ENCODE measurements at places on chromosomes 2 and 18. TPM values are rescaled to one million over a fixed set of nuclear protein-coding genes. Genes with fewer than 3 reads are reported as not detected.
A peak's percentile ranks its signal among the peaks of the same experiment; 100 is the strongest.

Gene PIK3C3
- total RNA-seq, result 78.0 TPM

Gene GPBAR1
- 1.2 TPM for total RNA-seq

Gene CYP27C1
- not detected for total RNA-seq

GRCh38 chr18:56199580-56200330 is 438.6 kb downstream of the TXNL1 start:
- DNase-seq, result no peak

- peak; percentile 20 for DNase-seq
These were observed 110.5 kb downstream of the TCF4 start for GRCh38 chr18:55477499-55477859.

Gene RELCH
- total RNA-seq, result 57.2 TPM

- DNase-seq, result no peak
These were observed 20.4 kb downstream of the RBM43 start for GRCh38 chr2:151241224-151241623.

- DNase-seq, result no peak
These were observed 250.3 kb downstream of the TTC32 start for GRCh38 chr2:19651466-19651865.

Gene ERICH2
- not detected for total RNA-seq

GRCh38 chr2:111022633-111023032 is 98.1 kb upstream of the BCL2L11 start:
- no peak for DNase-seq

- DNase-seq, result no peak
These were observed 25.3 kb downstream of the MROH2A start for GRCh38 chr2:233803292-233803911.

Gene REG1B
- not detected for total RNA-seq

DNA sequence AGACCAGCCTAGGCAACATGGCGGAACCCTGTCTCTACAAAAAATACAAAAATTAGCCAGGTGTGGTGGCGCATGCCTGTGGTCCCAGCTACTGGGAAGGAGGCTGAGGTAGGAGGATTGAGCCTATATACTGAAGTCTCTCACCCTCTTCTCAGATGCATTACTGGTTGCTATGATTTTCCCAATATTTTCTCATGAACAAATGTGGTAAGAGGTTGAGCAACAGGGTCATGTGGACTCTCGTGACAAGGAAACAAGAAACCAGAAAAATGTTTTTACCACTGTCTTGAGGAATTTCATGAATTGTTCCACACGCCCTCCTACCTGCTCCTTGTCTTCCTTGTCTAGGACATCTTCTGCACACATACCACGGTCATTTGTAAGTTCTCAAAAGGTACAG is 12.4 kb downstream of the LMAN2L start:
- DNase-seq, result no peak

Gene HOXD12
- not detected for total RNA-seq

Gene DNER
- total RNA-seq, result not detected

DNA sequence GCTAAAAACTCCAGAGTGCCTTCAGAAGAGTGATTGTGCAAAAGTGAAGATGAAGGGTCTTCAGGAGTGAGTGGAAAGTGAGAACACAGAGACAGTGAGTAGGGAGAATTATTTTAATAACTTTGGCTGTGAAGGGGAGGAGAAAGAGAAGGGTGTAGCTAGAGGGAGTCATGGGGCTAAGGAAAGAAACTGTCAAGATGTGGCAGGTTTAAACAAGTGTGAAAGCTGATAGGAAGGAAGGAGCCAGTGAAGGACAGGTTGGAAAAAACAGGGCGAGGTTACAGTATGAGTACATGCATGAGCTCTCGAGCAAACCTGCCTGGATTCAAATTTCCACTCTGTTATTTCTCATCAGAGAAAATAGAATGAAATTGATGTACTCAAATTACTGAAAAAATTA is 17.8 kb downstream of the IL1F10 start:
- no peak for DNase-seq

DNA sequence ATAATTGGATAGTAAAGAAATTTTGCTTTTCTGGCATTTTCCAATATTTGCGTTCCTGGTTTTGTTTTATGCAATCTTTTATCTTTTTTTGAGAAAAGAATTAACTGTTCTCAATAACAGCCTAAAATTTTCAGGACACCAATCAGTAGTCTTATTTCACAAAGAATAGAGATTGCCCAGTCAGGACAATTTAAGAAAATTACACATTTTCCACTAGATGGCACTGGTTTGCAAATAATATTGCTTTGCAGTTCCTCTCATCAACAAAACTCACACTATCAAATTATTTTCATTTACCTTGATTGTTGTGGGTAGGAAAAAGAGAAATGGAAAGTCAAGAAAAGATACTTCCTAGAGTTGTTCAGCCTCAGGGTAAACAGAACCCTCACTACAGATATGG is 2.4 kb upstream of the RBM45 start:
- DNase-seq, result peak; percentile 38

Data from CD4-positive, alpha-beta memory T cell (primary cell).